CD4-positive, alpha-beta T cell treated with Interleukin-6 at 100 ng/mL for 8 hours (primary cell): ENCODE measurements at places on chromosomes 1 and 21.

DNA sequence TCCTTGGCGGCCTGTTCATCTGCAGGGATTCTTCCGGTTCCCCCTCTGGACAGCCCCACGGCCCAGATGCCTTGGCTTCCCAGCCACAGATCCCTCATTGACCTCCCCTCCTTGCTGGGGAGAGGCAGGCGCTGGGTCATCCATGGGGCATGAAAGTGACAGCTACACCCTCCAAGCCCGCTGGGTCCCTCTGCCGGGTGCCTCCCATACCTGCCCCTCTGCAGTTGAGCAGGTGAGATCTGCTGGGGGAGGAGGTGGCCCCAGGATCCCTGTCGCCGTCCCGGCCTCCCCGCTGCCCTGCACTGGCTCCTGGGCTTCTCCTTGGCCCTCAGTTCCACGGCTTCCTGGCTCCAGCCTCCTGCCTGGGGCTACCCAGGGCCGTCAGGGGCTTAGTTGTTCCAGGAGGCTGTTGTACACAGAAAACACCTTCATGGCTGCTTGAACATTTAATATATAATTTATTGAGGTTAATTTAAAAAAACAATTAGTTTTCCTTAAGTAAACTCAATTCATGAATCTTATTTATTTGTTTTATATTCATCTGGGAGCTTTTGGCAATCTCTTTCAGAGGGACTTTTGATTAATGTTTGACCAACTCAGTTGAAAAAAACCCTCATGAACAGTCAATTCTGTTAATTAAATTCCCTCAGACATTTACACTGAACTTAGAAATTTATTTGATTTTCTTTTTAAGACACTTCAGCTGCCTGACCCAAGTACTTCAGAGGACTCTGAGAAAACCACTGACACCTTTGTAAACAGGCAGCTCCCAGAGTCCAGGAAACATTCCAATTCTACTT, 67.6 kb upstream of the ABCG1 start:
- DNase-seq, result no peak

DNA sequence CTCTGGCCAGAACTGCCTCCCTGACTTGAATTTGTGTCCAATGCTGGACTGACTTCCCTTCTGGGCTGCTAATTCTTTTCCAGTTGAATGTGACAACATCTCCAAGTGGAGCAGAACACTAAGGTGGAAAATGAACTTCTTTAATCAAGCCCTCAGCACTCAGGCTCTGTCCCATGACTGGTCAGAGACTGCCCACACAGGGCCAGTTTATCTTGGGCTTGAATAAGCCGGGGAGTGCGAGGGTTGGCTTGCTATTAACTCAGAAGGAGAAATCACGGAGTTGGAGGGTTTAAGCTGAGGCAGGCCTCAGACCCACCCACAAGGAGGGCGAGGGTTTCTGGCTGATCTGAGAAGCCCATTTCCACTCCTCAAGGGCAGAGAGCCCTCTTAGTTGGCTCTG, 12.4 kb downstream of the KCNA10 start:
- DNase-seq, result no peak

GRCh38 chr1:20948101-20948500, 161.0 kb upstream of the HP1BP3 start:
- no peak for DNase-seq

DNA sequence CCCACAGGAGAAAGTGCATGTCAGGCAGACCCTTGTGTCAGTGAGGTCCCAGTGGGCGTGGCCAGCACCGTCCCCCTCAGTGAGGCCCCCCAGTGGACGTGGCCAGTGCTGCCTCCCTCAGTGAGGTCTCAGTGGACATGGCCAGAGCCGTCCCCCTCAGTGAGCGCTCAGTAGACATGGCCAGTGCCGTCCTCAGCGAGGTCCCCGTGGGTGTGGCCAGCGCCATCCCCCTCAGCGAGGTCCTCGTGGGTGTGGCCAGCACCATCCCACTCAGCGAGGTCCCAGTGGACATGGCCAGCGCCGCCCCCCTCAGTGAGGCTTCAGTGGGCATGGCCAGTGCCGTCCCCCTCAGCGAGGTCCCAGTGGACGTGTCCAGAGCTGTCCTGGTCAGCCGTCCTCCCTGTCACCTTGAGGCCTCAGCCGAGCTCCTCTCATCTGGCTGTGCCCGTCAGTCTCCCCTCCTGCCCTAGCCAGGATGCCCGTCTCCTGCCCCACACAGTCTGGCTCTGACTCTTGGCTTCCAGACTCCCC, 35.5 kb downstream of the PDE9A start:
- no peak for DNase-seq

DNA sequence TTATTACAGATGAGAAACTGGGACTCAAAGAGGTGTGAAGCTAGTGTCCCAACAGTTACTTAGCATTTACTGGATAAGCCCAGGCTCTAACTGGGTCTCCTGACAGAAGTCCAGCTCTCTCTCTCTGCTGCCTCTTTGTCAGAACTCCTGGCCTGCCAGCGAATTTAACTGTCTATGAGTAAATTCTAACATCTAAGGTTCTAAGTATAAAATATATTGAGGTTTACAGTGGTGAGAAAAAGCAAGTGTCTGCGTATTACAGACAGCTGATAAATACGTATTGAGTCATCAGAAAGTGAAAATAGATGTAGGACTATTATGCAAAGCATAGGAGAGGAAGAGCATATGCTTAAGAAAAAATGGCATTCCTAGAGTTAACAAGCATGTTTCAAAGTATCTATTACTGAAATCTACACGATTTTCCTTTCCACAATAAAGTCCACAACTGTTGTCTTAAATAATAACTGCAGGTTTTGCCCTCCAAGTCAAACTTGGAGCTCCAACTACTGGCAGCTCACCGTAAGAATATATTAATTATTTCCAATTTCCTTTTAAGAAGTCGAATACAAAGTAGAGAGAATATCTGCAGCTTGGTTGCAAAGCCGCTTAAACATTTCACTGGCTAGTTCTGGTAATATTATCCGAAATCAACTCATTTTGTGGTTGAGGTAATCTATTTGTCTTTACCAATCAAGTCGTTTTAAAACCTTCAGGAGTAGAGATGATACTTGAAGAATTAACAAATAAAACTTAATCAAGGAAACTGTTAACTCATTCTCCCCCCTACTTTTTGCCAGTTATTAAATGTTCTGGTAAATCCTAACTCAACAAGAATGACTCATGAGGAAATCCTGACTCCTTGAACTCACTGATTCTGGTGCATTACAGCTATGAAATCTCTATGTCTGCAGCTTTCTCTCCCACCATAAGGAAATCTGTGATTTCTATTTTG, 1.4 kb upstream of the RGS2 start:
- DNase-seq, result peak; percentile 11

DNA sequence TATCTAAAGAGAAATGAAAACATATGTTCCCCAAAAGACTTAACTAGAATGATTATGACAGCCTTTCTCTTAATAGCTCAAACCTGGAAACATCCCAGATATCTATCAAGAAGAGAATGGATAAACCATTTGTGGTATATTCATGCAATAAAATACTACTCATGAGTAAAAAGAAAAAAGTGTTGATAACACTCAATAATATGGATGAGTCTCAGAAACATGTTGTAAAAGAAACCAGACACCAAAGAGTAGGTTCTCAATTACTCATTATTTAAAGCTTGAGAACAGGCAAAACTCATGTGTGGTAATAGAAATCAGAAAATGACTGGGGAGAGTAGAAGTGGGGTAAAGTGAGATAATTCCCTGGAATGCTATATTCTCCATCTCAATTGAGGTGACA, 154.1 kb downstream of the PHTF1 start:
- no peak for DNase-seq

- peak; percentile 32 for DNase-seq
These were observed 2.2 kb downstream of the JUN start for GRCh38 chr1:58781541-58782177.

DNA sequence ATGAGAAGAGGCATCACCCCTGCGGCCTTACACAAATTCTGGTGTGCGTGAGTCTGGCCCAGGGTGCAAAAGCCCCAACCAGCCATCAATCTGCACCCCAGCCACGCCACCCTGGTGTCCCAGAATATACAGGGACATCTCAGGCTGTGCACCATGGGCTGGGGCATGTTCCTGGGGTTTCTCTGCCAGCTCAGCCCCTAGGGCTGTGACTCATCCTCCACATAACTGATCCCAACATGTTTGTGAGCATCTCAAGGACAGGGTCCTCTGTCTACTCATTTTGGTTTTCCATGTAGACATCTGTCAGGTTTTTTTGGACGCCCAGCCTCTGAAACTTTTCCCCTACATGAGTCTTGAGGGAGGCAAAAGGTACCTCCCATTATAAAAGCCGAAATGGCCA, 511 bp downstream of the ZNF683 start:
- no peak for DNase-seq

- no peak for DNase-seq
These were observed 21.5 kb downstream of the UBE2G2 start for GRCh38 chr21:44780137-44780502.

GRCh38 chr1:116881879-116882520, 27.7 kb upstream of the PTGFRN start:
- peak; percentile 23 for DNase-seq

GRCh38 chr1:9233241-9233941, 1.2 kb upstream of the H6PD start:
- no peak for DNase-seq

- no peak for DNase-seq
These were observed 136.9 kb upstream of the C8B start for GRCh38 chr1:57102561-57103326.

GRCh38 chr1:105730701-105731100, 1325.8 kb upstream of the PRMT6 start:
- no peak for DNase-seq

DNA sequence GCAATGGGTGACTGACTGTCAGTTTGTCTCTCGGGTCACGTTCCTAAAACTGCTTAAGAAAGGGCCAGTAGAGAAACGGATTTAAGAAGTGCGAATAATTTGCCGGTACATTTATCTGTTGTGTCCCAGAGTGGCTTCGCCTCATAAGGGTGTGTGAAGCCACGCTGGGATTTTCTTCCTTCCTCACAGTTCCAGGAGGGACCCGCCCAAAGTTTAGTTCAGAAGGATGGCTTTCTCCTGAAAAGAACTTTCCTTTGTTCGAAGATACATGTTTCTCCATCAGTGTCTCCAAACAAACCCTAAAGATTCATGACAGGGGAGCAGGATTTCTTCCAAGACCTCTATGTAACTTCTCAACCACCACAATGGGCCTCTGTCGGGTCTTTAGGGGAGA, 49.8 kb downstream of the ADAMTS1 start:
- no peak for DNase-seq

DNA sequence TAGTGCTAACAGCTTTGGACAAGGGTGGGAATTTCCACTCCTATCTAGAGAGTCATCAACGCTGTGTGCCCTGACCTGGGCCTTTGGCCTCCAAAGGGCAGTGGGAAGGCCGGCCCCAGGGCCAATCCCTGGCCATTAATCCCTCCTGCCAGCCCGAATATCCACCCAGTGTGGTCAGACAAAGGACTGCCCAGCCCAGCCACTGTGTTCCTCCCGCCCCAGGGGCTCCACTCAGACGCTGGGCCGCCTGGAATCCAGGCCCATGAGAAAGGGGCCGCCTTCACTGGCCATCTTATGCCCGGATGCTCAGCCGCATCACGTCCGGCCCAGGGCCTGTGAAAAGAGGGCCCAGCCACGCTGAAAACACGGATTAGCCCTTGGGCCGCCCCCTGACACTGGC, 3.6 kb upstream of the FOXE3 start:
- DNase-seq, result no peak

DNA sequence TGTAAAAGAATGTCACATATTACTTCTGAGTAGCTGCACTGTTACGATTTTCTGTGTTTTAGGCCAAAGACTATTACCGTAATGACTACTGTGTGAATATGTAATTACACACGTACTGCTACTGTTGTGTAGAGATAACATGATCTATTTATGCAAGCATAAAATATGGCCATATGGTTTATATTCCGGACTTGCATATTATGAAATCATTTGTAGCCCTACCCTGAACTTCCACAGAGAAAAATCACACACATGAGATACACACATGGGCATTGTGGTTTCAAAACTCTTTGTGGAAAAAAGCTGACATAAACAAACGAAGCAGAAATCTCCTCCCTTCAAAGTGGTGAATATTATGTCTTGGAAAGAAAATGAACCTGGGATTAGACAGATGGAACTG, 373.0 kb upstream of the ADAMTS5 start:
- no peak for DNase-seq

DNA sequence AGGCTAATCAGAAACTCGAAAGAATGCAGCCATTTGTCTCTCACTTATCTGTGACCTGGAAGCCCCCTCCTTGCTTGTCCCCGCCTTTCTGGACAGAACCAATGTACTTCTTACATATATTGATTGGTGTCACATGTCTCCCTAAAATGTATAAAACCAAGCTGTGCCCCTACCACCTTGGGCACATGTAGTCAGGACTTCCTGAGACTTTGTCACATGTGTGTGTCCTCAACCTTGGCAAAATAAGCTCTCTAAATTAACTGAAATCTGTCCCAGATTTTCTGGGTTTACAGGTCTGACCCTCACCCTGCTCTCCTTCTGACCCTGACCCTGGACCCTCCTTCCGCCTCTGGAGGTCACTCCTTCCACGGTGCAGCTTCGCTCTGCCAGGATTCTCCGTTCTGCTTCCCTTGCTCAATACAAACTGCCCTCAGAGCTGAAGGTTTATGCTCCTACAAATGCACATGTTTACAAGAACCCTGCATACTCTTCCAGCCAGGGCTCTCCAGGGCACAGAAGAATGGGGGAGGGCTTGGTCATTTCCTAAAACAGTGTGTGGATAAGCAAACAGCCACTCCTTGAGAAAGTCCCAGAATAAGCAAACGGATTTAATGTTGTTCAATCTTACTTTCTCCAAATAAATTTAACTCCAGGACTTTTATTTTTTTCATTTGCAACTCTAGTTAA, 160.5 kb downstream of the ACTL8 start:
- DNase-seq, result no peak

DNA sequence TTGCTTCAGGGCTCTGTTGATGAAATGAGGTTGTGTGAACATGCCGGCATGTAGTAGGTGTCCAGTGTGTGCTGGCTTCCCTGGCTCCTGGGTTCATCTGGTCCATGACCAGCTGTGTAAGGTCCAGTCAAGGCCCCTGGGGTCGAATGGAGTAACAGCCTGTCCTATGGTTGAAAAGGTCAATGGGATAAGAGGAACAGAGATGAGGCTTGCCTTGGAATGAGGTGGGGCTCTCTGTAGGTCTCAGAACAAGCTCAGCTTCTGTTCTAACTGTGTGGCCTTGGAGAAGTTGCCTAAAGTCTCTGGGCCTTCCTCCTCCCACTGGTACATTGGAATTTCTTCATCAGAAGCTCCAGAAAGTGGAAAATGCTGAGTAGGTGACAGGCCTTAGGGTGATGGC, 26.6 kb downstream of the RPS6KA1 start:
- DNase-seq, result no peak

DNA sequence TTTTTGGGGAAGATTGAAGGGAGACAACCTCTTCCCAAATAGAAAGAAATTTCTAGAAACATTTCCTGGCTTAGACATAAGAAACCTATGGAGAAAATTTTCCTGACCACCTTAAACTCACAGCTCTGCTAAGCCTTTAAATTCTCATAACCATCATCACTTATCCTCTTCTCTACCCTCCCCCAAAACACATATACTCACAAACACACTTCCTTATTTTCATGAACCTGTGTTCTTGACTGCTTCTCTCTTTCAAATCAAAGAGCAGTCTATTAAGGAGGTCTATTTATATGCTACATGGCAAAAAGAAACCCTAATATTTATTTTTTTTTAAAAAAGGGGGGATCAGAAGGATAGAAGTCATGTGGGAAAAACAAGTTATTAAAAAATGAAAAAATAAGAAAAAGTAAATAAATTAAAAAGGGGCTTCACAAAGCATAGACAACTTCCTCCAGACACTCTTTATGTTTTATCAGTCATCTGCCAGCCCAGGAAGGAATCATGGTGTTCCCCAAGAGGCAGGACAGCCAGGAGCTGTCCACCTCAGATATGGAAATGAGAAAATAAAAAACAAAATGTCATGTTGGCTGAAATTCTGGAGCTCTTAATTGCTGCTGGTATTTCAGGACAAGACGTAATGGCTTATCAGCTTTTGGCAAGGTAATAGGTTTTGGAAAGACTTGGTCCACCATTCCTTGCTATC, 12.8 kb upstream of the RGS2 start:
- no peak for DNase-seq
